ENCODE measurements at places on chromosomes 13 and 19.

- peak; percentile 17 for DNase-seq
Observed at GRCh38 chr13:45882626-45883025, 31.1 kb upstream of the SIAH3 start.

DNA sequence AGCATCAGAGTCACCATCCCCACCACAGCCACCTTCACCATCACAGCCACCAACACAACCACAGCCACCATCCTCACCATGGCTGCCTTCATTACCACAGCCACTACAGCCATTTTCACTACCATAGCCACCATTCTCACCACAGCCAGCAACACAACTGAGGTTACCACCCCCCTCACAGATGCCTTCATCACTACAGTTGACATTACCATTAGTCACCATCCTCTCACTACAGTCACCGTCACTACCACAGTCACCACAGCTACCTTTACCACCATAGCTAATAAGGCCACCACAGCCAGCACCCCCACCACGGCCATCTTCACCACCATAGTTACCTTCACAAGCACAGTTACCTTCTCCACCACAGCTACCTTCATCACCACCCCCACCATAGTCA lies 269.6 kb downstream of the DNAJC15 start:
- no peak for DNase-seq

DNA sequence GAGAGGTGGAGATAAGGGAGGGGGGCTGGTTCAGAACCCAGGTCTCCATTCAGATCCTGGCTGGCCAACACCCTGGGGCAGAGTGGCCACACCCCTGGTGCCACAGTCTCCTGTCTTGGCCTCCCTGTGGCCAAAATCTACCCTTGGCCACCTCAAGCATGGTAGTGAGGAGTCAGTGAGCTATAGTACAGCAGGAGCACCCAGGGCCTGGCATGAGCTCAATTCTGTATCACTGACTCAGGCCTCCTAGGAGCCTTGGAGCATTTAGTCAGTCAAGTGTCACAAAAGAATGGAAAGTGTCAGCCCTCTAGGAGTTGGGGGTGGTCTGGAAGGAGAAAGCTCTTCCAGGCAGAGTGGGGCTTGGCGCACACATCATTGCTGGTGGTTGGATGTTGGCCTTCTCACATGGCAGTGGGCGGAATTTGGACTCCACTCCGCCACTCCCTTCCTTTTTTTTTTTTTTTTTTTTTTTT lies 6.6 kb upstream of the CD79A start:
- DNase-seq, result no peak

- DNase-seq, result peak; percentile 91
Observed at GRCh38 chr19:11478167-11479089, 2.4 kb downstream of the ELAVL3 start.

GRCh38 chr13:27860743-27861142 lies 59.1 kb upstream of the PDX1 start:
- DNase-seq, result no peak

DNA sequence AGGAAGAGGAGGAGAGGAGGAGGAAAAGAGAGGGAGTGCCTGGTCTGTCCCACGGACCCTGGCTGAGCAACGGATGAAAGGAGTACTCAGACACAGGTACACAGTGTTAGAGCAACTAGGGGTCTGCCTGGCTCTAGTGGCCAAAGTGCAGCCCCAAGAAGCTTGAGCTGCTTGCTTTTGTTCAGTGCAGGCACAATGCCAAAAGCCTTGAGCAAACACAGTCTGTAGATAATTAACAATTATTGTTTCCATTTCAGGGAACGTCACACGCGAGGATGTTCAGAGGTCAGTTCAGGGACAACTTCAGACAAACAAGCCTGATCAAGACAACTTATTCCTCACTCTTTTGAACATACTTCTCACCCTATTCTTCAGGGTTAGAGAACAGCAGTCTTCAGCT lies 32.2 kb upstream of the ZNF726 start:
- DNase-seq, result no peak

- peak; percentile 71 for DNase-seq
Observed at GRCh38 chr19:6740589-6741343, 1.3 kb downstream of the TRIP10 start.

GRCh38 chr19:38862321-38863059 lies 12.7 kb upstream of the HNRNPL start:
- peak; percentile 51 for DNase-seq

DNA sequence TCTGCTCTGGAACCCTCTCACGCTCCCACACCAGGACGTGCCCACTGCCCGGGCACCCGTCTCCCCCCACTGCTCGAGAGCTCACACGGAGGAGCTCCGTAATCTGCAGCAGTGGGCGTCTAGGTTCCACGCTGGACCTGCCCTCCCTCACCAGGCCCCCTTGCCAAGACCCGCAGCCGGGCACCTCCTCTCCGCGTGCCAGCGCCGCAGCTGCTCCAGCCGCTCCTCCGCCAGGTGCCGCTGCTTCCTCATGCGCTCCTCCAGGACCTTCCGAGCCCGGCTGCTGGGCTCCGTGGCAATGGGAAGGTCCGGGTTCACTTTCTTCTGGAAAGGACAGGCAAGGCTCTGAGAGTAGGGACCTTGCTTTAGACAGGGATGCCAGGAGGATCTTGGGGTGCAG lies 35.0 kb upstream of the MATK start:
- DNase-seq, result no peak

DNA sequence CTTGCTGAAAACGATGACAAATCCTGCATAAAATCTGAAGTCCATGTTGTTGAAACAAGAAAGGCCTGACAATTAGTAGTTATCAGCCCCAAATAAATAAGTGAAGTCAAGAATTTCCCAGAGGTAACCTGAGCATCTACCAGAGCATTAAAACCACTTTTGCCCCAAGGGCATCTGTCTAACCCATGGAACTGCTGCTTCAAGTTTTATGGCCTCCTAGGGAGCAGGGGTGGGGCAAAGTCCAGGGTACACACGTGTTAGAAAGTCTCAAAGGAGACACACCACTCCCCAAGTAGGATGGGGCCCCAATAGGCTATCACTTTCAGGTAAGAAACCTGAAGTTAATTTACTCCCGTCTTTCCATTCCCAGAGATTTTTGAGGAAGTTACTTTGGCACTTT lies 81.1 kb downstream of the CACNA1A start:
- DNase-seq, result no peak

DNA sequence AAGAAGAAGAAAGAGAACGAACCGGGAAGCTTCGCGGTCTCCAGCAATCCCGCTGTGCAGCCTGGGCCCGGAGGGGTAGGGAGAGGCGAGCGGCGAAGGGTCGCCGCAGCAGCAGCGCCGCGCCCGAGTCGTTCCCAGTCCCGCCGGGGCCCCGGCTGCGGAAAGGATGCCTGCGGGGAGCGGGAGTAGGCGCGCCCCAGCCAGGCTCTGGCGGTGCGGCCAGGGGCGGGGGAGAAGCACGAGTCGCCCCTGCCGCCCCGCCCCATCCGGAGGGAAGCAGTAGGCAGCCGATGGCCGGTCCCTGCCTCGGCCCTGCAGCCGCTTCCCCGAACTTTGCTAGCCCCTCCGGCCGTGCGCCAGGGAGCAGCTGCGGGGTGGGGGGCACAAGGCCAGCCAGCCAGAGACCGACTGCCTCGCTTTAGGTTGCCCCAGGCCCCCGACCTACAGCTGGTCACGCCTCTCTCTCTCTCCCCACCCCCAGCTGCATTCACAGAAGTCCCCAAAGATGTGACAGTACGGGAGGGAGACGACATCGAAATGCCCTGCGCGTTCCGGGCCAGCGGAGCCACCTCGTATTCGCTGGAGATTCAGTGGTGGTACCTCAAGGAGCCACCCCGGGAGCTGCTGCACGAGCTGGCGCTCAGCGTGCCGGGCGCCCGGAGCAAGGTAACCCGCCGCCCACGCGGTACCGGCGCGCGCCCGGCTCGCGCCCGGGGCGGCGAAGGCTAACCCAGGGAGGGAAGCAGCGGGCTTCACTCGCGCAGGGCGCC lies 1.1 kb downstream of the VSTM2B start:
- no peak for DNase-seq

DNA sequence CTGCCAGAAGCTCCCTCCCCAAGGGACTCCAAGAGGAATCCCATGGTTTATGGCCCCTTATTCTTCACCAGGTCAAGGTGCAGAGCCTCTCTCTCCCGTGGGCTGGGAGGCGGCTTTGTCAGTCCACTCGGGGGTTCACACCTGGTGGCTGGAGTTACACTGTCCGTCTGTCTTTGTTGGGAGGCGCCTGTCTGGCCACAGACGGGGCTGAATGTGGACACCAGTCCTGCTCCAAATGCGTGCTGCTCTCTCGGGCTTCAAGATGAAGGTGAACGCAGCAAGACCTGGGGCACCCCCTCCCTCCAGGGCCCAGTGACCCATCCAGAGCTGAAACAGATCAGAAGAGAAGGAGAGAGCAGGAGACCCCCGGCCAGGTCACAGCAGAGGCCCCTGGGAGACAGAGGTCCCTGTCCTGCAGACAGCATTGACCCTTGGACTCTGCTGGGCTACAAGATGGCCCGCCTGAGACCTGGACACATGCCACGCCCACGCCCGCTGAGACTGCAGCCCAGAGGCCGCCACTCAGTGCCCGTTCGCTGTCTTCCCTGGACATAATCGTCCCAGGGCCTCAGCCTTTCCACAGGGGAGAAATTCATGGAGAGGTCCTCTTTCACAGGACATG lies 29.9 kb upstream of the TUBGCP3 start:
- DNase-seq, result no peak

- DNase-seq, result no peak
Observed at GRCh38 chr13:95480131-95480545, 72.4 kb upstream of the CLDN10 start.

DNA sequence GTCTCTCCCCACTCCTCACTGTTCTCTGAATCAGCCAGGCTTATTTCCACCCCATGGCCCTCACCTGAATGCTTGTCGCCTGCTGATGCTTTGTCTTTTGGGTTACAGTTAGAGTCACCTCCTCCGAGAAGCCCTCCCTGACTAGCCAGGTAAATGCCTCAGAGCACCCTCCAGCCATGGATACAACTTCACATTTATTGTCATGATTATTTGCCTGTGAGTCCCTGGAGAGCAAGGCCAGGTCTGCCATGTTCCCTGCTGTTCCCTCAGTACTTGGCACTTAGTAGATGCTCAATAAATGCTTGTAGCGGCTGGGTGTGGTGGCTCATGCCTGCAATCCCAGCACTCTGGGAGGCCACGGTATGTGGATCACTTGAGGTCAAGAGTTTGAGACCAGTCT lies 3.7 kb upstream of the PDE4C start:
- no peak for DNase-seq

DNA sequence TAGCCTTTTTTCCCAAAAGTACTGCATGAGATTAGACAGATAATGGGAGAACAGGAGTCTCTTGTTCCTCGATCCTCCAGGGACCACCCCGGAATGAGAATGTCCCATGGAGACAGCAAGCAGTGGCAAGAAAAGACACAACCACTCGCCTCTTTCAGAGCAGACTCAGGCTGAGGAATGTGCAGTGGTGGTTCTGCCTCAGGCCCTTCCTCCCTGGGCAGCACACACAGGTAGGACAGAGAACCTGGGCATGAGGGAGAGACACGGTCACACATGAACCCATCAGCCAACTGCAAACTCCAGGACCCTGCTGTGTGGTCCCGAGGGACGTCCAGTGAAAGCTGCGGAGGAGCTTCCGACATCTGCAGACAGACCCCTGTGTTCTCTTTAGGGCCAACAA lies 31.0 kb downstream of the CRYL1 start:
- no peak for DNase-seq

GRCh38 chr19:27765912-27766725 lies 1446.8 kb downstream of the UQCRFS1 start:
- DNase-seq, result no peak

GRCh38 chr19:55137915-55138314 lies 11.1 kb downstream of the TNNT1 start:
- DNase-seq, result no peak

GRCh38 chr13:27300941-27301586 lies 30.4 kb downstream of the RASL11A start:
- no peak for DNase-seq

- no peak for DNase-seq
Observed at GRCh38 chr13:114261328-114261965, 20.0 kb upstream of the UPF3A start.

GRCh38 chr13:50229960-50230661 lies 214.9 kb downstream of the KCNRG start:
- DNase-seq, result no peak

GRCh38 chr13:30153545-30154426 lies 153.6 kb downstream of the KATNAL1 start:
- no peak for DNase-seq

DNA sequence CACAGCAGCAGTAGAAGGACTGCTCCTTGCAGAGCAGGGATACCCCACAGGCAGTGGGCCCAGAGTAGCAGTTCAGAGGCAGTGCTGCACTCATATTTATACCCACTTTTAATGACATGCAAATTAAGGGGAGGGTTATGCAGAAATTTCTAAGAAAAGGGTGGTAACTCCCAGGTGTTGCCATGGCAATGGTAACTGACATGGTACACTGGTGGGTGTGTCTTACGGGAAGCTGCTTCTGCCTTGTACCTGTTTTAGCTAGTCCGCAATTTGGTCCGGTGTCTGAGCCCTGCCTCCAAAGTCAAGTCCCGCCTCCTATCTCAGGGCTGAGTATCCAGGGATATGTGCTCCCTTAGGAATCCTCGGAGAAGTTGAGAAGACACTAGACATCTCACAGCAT lies 79.2 kb upstream of the UQCRFS1 start:
- no peak for DNase-seq
